ENCODE measurements at places on chromosomes 4 and X.

- DNase-seq = no peak
Measured at GRCh38 chrX:123159403-123159802, 24.7 kb upstream of the GRIA3 start.

- DNase-seq = no peak
Measured at GRCh38 chr4:46444318-46445000, 54.5 kb upstream of the GABRA2 start.

DNA sequence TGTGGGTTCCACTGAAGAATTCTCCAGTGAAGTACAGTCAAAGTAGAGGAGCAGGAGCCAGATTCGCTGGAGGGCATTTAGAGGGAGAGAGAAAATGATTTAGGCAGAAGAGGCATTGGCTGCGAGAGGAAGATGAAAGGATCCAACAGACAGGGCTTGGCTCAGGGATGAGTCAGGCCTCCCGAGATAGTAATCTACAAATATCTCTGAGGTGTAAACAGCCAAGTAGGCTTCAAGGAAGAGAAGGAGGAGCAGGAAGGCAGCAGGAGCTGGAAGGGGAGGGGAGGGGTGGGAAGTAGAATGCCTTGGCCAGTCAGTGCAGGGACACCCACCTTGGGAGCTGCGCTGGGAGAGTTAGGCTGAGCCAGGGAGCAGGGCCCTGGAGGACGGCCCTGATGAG, 55.5 kb downstream of the PJA1 start:
- no peak for DNase-seq

- no peak for DNase-seq
Measured at GRCh38 chr4:6425336-6425735, 47.1 kb downstream of the PPP2R2C start.

- DNase-seq = no peak
Measured at GRCh38 chr4:8241895-8242696, 27.5 kb upstream of the HTRA3 start.

DNA sequence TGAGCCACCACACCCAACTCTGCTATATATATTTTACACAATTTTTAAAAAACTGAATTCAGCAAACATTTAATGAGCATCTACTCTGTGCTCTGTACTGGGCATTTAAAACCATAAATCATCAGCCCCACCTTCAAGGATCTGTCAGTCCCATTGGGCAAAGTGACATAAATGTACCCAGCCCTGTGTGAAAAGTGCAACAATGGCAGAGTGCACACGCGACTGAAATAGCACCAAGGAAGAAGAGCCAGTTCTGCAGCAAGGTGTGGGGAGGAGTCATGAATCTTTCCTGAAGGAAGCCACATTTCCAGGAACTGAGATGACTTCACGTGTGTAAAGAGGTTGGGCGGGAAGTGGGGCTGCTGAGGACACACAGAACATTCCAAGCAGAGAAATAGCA, 111.5 kb upstream of the ATP6AP2 start:
- no peak for DNase-seq

GRCh38 chr4:109075621-109076020, 226.8 kb downstream of the COL25A1 start:
- DNase-seq = no peak

GRCh38 chr4:10666616-10667015, 18.0 kb downstream of the CLNK start:
- peak; percentile 43 for DNase-seq

DNA sequence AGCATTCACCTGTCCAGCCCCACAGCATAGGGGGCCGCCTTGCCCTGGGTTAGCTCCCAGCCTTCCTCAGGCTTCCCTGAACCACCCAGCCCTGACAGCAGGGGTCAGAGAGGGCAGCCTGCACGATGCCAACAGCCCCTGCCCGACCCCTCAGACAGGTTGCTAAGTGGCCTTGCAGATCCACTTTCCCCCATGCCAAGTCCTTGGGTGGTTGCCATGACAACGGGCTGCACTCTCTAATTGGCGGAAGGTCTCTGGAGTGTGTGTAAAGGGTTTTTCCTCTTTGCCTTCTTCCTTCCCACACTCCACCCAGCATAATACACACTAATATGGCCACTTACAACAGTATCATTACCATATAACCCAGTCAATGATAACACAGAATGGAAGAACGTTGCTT, 99.6 kb upstream of the AFAP1 start:
- no peak for DNase-seq

DNA sequence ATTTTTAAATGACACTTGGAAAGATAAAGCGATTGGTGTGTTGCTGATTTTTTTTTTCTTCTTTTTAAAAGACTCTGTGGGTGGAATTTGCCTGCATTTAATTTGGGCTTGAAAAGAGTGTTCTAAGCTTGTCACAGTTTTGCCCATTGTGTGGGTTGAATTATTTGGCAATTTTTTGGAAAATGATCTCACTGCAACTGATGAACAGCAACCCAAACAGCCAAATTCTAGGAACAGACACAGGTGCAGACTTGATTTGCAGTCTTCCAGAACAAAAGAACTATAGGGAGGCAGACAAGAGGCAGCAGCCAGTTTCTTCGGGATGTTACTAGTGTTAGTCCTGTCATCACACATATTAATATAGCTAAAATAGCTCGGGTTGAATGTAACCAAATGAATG, 40.5 kb downstream of the CASP6 start:
- no peak for DNase-seq

DNA sequence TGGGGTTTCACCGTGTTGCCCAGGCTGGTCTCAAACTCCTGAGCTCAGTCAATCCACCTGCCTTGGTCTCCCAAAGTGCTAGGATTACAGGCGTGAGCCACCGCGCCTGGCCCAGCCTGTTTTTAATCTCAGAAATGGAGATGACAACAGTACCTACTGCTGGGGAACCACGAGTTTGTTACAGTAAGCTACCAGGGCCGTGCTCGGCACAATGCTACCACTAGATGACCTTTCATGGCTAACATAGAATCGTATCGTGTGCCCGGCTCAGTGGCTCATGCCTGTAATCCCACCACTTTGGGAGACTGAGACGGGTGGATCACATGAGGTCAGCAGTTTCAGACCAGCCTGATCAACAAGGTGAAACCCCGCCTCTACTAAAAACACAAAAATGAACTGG, 90.8 kb upstream of the SLC34A2 start:
- DNase-seq = no peak

DNA sequence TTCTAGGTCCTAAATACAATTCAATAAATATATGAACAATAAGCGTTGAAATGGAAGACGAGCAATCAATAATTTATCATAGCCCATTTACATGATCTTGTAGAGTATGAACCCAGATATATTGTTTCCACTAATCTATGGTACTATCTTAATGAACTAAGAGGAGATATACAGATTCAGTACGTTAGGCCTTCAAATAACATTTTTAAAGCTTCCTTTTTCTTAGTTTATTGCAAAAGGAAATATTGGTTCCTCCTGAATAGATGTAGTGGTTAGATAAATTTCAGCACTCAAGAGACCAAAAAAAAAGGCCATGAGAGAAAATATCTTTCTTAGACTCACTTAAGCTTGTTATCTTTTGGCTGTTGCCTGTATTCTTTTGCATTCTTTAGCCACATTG, 147.5 kb upstream of the PITX2 start:
- DNase-seq = no peak

GRCh38 chr4:16443504-16444088, 217.3 kb upstream of the TAPT1 start:
- DNase-seq = no peak

- no peak for DNase-seq
Measured at GRCh38 chrX:37958525-37959211, 47.7 kb upstream of the SYTL5 start.

DNA sequence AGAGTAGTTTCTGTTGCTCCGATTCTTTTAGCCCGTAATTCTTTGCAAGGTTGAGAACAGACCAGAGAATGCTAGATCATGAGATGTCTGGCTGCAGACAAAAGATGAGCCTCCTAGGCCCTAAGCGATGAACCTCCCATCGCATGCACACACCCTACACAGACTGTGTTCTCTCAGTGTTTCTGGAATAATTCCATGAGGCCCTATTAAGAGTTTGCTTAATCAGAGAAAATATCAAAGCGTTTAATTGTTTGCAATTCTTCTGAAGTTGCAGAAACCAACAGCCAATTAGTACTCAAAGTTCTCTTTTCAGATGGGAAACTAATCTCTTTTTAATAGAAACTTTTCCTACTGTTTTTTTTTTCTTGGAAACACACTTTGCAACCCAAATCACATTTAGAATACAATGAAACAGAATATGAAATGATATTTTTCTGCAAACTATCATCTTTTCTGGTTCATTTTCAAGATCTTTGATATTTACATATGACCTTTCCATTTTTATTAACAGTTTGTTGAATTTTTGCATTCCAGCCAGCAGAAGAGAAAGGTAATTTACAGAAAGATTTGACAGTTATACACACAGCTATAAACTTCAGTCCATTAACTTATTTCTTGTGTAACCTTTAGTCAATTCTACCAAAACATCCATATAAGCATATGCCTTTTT, 1525.6 kb downstream of the ARAP2 start:
- no peak for DNase-seq

DNA sequence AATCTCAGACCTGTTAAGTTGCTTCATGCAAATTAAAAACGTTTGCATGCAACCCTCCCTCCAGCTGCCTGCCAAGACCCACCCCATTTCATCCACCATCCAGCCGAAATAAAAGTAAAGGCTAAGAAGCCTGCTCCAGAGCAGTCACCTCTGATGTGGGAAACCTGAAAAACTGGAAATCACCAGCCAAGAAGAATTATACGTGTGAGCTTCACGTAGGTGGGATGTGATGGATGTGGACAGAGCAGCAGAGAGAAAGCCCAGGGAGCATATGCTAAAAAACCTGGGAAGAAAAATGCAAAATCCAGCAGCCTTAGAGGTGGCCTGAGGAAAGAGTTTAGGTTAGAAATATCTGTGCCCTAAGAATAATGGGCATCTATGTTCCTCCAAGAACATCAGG, 160.6 kb upstream of the STS start:
- DNase-seq = no peak

DNA sequence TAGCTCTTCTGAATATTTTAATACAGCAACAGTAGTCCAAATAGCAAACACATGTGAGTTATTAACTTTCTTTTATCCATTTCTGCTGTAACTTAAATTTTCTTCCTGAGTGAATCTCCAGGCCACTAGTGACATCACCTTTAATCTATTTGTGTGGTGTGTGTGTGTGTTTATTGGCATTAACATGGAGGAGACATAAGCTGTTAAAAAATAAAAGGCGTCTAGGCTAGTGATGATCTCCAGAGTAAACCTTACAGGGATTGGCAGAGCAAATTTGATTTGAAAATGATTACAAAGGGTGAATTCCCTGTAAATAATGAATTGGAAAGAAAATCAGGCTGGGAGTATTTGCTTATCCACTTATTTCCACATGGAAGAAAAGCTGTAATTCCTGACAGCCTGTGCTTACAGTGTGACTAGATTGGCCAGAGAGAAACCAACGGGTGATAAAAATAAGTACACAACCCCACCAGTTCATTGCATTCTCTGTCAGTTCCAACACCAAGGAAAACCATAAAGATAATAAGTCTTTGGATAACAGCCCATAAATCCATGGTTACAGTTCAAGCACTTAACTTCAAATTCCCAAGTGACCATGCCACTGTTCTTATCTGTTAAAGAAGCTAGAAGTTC, 186.1 kb downstream of the ENOX2 start:
- DNase-seq = no peak

DNA sequence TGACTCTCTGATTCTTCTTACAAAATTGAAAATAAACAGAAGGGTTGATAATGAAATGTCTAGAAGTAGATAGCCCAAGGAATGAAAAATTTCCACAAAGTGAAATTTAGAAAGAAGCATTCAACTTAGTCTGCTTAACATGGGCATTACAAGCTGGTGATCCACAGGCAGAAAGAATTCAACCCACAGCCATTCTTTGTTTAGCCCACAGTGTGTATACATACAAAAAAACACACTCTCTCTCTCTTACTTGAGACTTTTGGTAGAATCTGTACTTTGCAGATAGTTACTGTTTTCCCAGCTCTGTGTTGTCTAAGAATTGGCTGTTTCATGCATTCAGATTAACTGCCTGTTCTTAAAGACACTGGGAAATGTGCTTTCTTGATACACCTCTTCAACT, 159.8 kb downstream of the SLC4A4 start:
- DNase-seq = no peak

DNA sequence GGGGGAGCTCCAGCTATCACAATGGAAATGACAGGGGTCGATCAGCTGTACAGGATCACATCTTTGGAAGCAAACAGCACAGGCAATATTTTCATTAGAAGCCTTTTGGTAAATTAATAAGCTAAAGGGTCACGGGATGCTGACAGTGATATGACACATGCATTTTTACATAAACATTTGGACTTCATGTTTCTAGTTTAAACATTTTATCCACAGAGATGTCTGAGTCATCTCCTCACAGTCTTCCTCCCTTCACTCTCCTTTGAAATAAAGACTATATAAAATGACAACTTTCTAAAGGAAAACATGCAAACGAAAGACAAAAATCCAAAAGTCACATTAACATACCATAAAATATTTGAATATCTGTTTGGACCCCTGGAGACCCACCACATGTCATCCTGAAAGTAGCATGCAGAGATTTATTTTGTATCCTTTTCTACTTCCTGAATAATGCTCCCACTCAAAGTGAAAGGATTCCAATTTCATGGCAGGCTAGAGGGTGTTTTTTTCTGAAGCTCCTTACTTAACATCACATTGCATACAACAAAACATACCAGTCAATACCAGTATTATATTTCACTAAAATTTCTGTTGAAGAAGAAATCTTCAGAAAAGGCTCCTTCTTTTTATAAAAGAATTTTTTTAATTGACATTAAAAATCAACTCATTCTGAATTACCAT, 200.1 kb upstream of the PPARGC1A start:
- no peak for DNase-seq

- DNase-seq = peak; percentile 81
Measured at GRCh38 chr4:140296335-140297220, 76.9 kb upstream of the SCOC start.

GRCh38 chr4:76376534-76376933, 44.4 kb downstream of the CCDC158 start:
- DNase-seq = no peak

GRCh38 chr4:107693132-107693531, 26.9 kb downstream of the PAPSS1 start:
- no peak for DNase-seq

GRCh38 chr4:54852054-54852453, 194.3 kb downstream of the KIT start:
- DNase-seq = no peak

DNA sequence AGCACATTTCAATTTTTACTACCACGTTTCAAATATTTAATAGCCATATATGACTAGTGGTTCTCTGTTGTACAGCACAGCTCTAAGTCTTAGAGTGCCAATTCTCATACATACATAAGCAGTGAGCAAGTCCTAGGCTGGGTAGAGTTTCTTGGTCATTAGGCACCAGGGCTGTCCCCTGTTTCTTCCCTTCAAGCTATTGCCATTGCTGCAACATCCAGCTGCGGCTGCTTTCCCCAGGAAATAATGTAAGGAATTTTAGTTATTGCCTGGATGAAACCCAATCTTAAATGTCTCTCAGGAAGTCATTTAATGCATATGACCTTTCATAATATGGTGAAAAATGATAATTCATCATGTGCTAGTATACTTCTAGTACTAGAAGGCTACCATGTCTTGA, 74.1 kb upstream of the PPP3CA start:
- DNase-seq = no peak

- no peak for DNase-seq
Measured at GRCh38 chr4:170872794-170873193, 783.0 kb upstream of the AADAT start.

GRCh38 chrX:134628663-134629062, 29.6 kb downstream of the PLAC1 start:
- no peak for DNase-seq
